ENCODE measurements at places on chromosomes 4 and X.

DNA sequence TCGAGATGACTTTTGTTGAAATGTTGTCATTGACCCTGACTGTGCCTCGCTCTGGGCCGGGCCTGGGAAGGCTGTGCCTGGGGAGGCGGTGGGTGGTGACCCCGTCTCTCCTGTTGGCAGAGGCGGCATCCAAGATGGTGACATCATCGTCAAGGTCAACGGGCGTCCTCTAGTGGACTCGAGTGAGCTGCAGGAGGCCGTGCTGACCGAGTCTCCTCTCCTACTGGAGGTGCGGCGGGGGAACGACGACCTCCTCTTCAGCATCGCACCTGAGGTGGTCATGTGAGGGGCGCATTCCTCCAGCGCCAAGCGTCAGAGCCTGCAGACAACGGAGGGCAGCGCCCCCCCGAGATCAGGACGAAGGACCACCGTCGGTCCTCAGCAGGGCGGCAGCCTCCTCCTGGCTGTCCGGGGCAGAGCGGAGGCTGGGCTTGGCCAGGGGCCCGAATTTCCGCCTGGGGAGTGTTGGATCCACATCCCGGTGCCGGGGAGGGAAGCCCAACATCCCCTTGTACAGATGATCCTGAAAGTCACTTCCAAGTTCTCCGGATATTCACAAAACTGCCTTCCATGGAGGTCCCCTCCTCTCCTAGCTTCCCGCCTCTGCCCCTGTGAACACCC is 36.4 kb downstream of the HTRA3 start:
- no peak for DNase-seq

GRCh38 chr4:155640751-155641150 is 25.9 kb upstream of the GUCY1A1 start:
- DNase-seq, result no peak

- no peak for DNase-seq
Measured at GRCh38 chrX:120036704-120037103, 40.8 kb downstream of the RHOXF2B start.

GRCh38 chrX:77719388-77719787 is 66.6 kb downstream of the ATRX start:
- DNase-seq, result no peak

- DNase-seq, result no peak
Measured at GRCh38 chr4:79450053-79450452, 42.0 kb upstream of the GK2 start.

GRCh38 chr4:19026281-19026680 is 1004.7 kb upstream of the LCORL start:
- peak; percentile 79 for DNase-seq

- no peak for DNase-seq
Measured at GRCh38 chrX:55028040-55028439, 2.7 kb downstream of the ALAS2 start.

DNA sequence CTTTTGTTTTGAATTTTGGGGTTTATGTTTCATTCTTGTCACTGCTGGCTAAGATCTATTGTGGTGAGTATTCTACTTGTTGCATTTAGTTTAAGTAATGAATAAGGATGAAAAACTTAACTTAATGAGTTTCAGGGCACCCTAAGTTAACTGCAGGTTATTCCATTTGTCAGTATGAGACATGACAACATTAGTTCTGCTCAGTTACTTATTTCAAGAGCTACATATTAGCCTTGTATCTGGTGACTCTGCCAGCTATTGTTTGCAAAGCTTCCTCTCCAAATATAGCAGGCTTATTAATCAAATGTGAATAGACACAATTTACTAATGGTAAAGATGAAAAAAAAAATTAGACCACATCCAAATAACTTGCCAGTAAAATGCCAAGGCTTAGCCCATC is 567.1 kb downstream of the IL15 start:
- DNase-seq, result no peak

DNA sequence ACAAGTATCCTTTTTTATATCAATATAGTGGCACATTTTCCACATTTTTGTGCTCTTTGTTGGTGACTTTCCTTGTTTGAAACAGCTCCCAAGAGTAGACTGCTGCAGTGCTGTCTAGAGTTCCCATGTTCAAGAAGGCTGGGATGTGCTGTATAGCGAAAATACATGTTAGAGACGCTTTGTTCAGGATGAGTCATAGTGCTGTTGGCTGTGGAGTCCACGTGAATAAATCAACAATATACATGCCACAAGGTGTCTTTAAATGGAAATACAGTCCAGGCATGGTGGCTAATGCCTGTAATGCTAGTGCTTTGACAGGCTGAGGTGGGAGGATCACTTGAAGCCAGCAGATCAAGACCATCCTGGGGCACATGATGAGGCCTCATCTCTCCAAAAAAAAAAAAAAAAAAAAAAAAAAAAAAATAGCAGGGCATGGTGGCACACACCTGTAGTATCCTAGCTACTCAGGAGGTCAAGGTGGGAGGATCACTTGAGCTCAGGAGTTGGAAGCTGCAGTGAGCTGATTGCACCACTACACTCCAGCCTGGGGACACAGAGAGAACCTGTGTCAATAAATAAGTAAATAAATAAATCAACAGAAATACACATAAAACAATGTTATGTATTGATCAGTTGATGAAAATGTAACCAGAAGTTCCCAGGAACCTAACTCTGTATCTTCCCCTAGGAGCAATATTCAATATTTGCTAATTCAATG is 256.8 kb upstream of the STS start:
- DNase-seq, result no peak
